ENCODE measurements at places on chromosomes 2 and 18.
A peak's percentile ranks its signal among the peaks of the same experiment; 100 is the strongest.

GRCh38 chr18:11991021-11991795, 9.9 kb downstream of the IMPA2 start:
- H3K4me3 ChIP-seq: no peak overlapping the region
- H3K27ac ChIP-seq: no peak overlapping the region
- DNase-seq: no peak
- no peaks in the 10 kb centered on the region for H3K36me3 ChIP-seq
- no peaks in the 10 kb centered on the region for H3K27me3 ChIP-seq
- H3K4me1 ChIP-seq: peaks cover 9% of the 10 kb centered on the region

GRCh38 chr2:9243357-9243756, 36.7 kb downstream of the ASAP2 start:
- H3K36me3 ChIP-seq: no peaks in the 10 kb centered on the region
- no peak overlapping the region for H3K27ac ChIP-seq
- H3K4me1 ChIP-seq: no peaks in the 10 kb centered on the region

DNA sequence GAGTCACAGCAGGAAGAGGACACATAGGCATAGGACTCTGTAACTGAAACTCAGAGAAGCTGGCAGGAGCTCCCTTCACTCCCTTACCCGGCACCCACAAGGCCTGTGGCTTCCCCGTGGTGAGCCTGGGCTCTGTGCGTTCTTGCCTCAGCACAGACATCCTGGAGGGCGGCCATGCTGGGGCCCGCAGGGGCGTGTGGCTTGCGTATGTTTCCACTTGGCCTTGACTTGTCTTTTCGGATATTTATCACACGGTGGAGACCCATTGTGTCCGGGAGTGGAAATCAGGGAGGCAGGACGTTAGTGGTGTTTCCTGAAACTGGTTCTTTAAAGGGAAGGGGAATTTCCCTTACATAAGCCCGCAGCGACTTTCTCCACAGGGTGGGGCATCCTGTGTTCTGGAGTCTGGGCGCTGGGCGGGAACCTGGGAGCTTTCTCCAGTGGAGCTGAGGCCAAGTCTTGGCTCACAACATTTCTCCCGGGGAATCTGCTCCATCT, 49.9 kb upstream of the EML6 start:
- peak overlapping the region; percentile 65 for H3K27ac ChIP-seq
- H3K4me3 ChIP-seq: no peak overlapping the region
- H3K27me3 ChIP-seq: peaks cover 24% of the 10 kb centered on the region
- peak; percentile 69 for DNase-seq
- peaks cover 5% of the 10 kb centered on the region for H3K36me3 ChIP-seq
- peaks cover 17% of the 10 kb centered on the region for H3K4me1 ChIP-seq

GRCh38 chr2:142877216-142877838, at the start of gene KYNU:
KYNU (plus strand) TSS chr2:142877664; CDS start chr2:142885368, 7,704 bp downstream.
- no peaks in the 10 kb centered on the region for H3K4me1 ChIP-seq
- no peaks in the 10 kb centered on the region for H3K36me3 ChIP-seq
- H3K27ac ChIP-seq: no peak within 1 kb of the TSS
- DNase-seq: no peak
- no peaks in the 10 kb centered on the region for H3K27me3 ChIP-seq

DNA sequence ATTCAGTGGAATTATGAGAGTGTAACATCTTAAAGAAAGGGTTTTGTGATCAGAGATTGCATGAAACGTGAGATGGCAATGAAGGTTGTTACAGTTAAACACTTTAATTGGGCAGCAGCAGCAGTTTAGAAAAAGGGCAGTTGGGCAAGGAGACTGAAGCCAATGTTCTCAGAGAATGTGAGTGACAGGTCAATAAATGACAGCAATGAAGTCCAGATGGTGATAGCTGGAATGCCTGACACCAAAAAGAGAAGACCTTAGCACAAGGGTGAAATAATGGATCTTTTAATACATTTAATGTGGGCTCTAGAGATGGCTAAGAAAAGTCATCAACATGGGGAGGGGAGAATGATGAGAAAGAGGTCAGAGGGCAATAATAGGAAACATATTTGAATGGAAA, 89.4 kb upstream of the CDH7 start:
- H3K4me3 ChIP-seq: no peak overlapping the region
- no peak overlapping the region for H3K27ac ChIP-seq
- no peaks in the 10 kb centered on the region for H3K4me1 ChIP-seq
- H3K36me3 ChIP-seq: no peaks in the 10 kb centered on the region
- DNase-seq: no peak

- no peaks in the 10 kb centered on the region for H3K27me3 ChIP-seq
- H3K4me3 ChIP-seq: no peak overlapping the region
- DNase-seq: no peak
- no peak overlapping the region for H3K27ac ChIP-seq
These were observed 417.8 kb upstream of the SPHKAP start for GRCh38 chr2:228599297-228599696.

- no peak for DNase-seq
- no peak overlapping the region for H3K4me3 ChIP-seq
- H3K27me3 ChIP-seq: peaks cover 6% of the 10 kb centered on the region
- H3K4me1 ChIP-seq: peaks cover 10% of the 10 kb centered on the region
- H3K27ac ChIP-seq: no peak overlapping the region
These were observed 29.4 kb downstream of the AOX1 start for GRCh38 chr2:200615247-200615646.

GRCh38 chr18:52334896-52335295, 5.1 kb upstream of the DCC start:
- peaks cover 25% of the 10 kb centered on the region for H3K27me3 ChIP-seq
- DNase-seq: no peak
- peaks cover under 1% of the 10 kb centered on the region for H3K4me1 ChIP-seq
- no peak overlapping the region for H3K4me3 ChIP-seq
- H3K27ac ChIP-seq: no peak overlapping the region

DNA sequence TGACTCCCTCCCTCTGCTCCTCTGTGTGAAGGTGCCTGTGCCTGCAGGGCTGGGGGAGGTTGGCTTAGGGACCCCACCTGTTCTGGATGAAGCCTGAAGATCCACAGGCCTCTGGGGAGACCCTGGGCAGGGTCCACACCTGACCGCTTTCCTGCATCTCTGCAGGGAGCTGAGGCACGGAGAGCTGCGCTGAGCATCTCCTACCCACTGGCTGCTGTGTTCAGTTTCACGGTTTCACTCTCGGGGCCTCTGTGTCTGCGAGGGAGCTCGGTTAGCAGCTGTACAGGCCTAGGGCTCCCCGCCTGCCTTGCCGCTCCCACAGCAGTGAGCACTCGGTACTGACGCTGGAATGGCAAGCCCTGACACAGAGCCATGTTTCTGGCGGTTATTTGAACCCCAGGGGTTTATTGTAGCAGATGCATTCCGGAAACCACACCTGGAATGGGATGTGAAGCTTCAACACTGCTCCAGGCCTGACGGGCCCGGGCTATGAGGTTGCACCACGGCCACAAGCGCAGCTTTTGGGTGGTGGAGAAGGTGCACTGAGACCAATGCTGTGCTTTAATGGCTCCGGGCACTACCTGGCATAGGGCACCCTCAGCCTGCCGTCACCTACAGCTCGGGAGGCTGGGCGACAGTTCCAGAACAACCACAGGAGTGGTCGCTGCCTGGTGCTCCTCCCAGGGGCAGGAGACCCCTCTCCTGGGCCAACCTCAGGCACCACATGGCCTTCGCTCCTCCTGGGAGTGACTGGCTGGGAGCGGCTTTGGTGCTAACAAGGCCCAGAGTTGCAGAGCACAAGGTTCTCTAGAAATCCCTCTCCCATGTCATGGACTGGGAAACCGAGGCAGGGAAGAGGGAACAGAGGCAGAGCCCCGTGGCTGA, 257.9 kb downstream of the NDUFA10 start:
- no peak overlapping the region for H3K4me3 ChIP-seq
- H3K4me1 ChIP-seq: no peaks in the 10 kb centered on the region
- DNase-seq: no peak
- H3K27me3 ChIP-seq: no peaks in the 10 kb centered on the region

- H3K4me3 ChIP-seq: no peak overlapping the region
- no peaks in the 10 kb centered on the region for H3K36me3 ChIP-seq
- no peak overlapping the region for H3K27ac ChIP-seq
These were observed 74.6 kb downstream of the CCDC148 start for GRCh38 chr2:158381978-158382377.

GRCh38 chr2:128773641-128774319, 455.1 kb upstream of the HS6ST1 start:
- H3K27me3 ChIP-seq: no peaks in the 10 kb centered on the region
- H3K36me3 ChIP-seq: no peaks in the 10 kb centered on the region
- H3K4me3 ChIP-seq: no peak overlapping the region

DNA sequence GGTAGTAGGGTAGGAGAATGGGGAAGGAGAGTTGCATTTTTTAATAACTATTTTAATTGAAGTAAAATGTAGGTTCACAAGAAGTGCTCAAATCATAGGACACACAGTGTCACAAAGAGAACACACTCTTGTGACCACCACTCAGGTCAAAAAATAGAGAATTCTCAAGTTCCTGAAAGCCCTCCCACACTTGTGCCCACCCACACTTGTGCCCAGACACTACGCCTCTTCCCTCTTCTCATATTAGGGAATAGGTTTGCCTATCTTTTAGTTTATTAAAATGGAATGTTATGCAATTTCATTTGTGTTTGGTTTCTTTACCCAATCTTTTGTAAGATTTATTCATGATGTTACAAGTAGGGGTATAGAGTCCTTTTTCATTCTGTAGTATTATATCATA, 67.2 kb downstream of the UGGT1 start:
- H3K27me3 ChIP-seq: no peaks in the 10 kb centered on the region
- DNase-seq: no peak
- no peak overlapping the region for H3K27ac ChIP-seq
- H3K36me3 ChIP-seq: peaks cover 25% of the 10 kb centered on the region
